Stimulated activated CD4-positive, alpha-beta T cell treated with anti-CD3 and anti-CD28 coated beads, Interleukin-15, amount 100 ng/mL, for 48 hours (primary cell): ENCODE measurements at places on chromosomes 5 and 9.

DNA sequence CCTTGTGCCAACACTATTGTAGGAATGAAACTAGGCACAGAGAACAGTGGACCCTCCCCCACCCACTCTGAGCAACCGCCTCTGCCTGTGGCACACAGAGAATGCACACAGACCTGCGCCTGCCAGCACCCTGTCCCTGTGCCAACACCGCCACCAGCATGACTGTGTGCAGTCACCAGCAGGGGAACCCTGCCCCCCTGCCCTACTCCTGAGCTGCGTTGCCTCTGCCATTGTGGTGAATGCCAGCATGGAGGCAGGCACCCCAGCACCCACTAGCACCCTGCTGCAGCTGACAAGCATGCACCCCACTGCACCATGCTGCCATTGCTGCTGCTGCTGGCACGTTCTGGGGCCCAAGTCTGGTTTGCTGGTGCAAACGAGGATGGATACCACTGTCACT, 94.4 kb upstream of the PRLR start:
- no peak for DNase-seq

GRCh38 chr9:74147906-74148305, 349.2 kb upstream of the RORB start:
- DNase-seq = no peak

- no peak for DNase-seq
Measured at GRCh38 chr5:36177154-36177553, 25.2 kb downstream of the SKP2 start.

GRCh38 chr9:103245369-103245768, 250.2 kb downstream of the CYLC2 start:
- no peak for DNase-seq

- no peak for DNase-seq
Measured at GRCh38 chr9:22160221-22160620, 151.1 kb upstream of the CDKN2B start.

GRCh38 chr5:74149395-74149794, 491.1 kb downstream of the ENC1 start:
- DNase-seq = no peak

DNA sequence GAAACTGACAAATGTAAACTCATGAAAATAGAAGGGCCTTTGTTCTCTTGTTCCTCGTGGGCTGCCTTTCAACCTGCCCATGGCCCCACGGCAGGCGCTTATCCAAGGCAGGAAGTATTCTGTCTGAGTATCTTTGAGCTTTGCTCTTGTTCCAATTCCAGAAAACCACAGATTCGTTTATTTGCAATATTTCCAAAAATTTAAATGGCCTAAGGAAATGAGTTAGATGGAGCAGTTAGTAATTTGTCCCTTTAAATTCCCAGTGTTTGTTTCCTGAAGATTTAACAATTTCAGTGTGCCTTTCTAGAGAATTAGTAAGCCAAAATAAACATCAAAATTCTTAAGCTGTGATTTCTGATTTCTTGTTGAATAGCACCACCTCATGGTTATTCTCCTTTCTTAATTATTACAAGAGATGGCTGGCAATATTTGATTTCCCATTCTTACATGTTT, 299.4 kb upstream of the RASA1 start:
- DNase-seq = no peak

- no peak for DNase-seq
Measured at GRCh38 chr5:31362931-31363568, 168.8 kb downstream of the DROSHA start.

DNA sequence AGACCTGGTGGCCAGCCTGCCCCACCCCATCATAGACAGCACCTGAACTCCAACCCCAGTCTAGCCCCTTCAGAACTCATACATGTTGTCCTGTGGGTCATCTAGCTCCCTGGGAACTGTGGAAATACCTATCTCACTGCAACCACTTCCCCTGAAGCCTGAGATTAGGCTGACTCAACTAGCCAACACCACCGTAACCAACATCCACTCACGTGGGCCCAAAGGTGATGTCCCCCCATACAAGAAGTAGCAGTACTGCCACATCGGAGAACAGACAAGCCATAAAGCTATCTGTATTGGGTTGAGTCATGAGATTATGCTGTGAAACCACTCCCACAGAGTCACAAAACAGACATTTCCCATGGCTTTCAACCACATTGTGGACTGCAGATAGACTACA, 46.6 kb downstream of the OSMR start:
- DNase-seq = no peak

DNA sequence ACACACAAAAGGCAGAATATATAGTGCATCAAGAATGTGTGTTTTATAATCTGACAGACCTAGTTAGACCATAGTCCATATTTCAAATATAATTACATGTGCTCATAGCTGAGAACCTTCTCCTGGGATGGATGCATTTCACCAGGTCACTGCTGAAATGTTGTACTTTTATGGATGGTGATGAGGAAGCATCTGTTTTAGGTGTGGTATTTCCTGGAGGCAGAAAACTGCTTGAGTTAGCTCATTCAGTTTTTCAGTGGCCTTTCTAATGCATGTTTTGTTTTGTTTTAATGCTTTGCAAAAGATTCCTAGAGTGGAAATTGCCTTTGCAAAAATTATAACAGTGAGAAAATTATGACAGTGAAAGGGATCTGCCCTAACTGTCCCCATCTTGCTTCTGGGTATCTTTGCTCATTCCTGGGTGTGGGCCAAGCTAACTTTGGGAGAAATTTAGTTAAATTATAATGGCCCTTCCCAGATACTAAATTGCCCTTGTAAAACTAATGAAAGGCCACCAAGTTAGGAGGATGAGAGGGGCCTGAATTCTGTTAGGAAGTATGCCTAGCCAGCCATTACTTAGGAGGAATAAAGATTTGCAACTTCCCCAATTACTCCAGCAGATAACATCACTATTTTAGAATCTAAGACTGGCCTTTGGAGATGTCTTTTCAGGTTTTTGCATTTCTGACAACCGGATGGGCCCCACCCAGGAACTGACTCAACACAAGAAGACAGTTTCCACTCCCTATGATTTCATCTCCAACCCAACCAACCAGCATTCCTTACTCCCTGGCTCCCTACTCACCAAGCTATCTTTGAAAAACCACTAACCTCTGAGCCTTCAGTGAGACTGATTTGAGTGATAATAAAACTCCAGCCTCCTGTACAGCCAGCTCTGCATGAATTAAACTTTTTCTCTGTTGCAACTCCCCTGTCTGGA, 7.0 kb upstream of the IL12B start:
- peak; percentile 28 for DNase-seq
